ENCODE measurements at places on chromosomes 2 and 18.

GRCh38 chr2:74760875-74761630 is 72.9 kb upstream of the HK2 start:
- ATAC-seq = no peak

GRCh38 chr2:174748948-174749347 is 15.3 kb downstream of the CHRNA1 start:
- ATAC-seq = peak; percentile 81

DNA sequence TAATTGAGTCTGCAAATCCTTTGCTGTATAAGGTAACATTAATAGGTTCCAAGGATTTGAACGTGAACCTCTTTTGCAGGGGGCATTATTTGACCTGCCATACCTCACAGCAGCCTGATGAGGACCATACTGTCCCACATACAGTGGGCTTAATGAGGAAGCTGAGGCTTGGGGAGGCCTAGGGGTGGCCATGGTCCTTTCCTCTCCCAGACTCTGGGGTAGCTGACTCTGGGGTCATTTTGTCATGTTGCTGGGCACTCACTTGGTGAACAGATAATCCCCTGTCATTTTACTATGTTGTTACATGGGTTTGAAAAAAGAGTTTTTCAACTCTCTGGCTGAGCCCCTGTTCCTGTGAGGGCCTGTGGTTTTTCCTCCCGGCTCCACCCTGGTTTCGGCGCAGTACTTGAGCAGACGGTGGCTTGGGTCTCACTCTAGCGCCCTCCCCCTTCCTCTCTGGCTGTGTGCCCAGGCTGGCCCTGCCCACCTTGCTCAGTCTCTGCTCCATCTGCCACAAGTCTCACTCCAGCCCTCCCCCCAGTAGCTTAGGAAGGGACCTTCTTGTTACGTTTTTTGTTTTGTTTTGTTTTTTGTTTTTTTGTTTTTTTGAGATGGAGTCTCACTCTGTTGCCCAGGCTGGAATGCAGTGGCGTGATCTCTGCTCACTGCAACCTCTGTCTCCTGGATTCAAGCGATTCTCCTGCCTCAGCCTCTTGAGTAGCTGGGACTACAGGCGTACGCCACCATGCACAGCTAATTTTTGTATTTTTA is 21.0 kb downstream of the INPP4A start:
- ATAC-seq = peak; percentile 13

GRCh38 chr2:106745468-106745867 is 140.5 kb downstream of the ST6GAL2 start:
- no peak for ATAC-seq

- ATAC-seq = no peak
Observed at GRCh38 chr2:201882353-201883090, 76.2 kb downstream of the CDK15 start.

DNA sequence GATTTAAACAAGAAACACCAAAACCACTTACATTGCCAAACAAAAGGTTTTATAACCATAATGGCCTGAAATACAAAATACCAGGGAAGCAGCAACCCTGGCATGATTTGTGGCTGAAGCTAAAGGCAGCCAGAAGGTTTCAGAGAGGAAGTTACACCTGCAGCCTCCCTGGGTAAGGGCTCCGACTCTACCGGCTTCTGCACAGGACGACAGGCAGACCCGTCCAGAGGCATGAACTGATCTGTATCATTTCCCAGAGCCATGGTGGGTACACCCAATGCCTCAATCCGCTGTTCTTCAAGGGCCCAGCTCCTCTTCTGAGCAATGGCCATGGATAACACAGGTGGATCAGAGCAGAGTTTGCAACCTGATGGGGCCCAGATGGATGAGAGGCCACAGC is 71.6 kb downstream of the PXDN start:
- ATAC-seq = no peak

GRCh38 chr2:205177546-205177945 is 504.8 kb upstream of the NRP2 start:
- no peak for ATAC-seq

DNA sequence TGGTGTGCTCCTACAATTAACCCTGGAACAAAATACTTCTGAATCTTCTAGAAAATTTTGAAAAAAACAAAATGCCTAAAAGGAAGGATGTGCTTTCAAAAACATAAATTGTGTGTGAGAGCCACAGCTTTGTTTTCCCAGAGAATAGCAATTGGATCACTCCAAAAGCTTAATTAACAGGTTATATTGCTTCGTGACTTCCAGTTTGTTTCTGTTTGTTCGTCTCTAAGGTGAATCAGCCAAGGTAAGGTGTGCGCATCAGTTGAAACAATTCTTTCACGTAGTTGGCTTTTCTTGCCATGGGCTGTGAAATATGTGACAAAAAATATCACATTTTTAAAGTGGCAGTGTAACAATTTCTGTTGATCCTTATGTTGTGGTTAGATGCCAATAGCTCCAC is 90.3 kb upstream of the BARD1 start:
- ATAC-seq = no peak

DNA sequence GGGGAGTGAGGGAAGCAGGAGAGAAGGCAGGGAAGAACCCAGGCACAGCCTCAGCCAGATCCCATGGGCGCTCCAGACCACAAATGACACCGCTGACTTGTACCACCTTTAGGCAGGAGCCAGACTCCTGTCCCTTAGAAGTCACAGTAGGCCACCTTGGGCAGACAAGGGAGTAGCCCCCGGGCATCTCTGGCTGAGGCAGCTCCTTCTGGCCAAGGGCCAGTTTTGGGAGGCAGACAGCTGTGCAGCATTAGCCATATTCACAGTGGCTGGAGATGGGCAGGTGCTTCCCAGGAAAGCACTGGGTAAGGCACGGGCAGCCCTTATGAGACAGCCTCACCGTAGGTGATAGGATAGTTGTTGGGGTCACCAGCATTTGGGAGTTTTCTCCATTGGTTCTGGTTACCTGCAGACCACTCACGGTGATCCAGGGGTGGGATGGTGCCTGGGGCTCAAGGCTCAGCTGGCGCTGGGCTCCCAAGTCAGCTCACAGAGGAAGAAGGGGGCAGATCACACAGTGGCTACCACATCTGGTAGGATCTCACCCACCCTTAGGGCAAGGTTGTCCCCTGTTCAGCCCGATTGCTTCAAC is 2.1 kb downstream of the ASTL start:
- ATAC-seq = peak; percentile 13

- ATAC-seq = no peak
Observed at GRCh38 chr2:231361701-231362554, 33.6 kb upstream of the B3GNT7 start.

GRCh38 chr2:37857575-37858399 is 67.3 kb upstream of the RMDN2 start:
- ATAC-seq = no peak

DNA sequence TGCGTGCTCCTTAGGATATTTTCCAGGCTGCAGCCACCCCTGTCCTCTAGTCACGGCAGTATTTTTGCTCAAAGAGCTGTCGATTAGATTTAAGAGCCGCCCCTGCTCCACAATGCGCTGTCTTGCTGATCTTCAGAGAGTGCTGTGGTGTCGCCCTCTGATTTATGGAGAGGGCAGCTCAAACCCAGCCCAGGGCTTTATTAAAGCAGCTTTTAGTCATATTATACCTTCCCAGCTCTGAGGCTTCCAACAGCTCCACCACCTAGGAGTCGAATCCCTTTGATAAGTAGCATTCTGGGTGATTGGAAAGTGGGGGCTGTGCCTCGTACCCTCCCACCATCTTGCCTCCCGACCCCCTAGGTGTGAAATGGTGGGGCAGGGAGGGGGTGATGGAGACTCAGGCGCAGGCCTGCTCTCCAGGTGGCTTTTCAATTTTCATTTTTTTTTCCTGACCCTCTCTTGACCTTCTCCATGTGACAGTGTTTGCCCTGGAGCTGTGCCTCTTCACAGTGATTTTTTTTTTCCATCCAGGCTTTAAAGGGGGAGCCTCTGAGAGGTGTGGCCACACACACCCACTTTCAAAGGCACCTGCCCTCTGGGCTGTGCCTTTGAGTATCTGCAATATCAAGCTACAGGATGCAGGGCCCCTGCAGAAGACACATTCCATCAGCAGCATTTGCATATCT is 53.1 kb upstream of the NRP2 start:
- peak; percentile 95 for ATAC-seq

DNA sequence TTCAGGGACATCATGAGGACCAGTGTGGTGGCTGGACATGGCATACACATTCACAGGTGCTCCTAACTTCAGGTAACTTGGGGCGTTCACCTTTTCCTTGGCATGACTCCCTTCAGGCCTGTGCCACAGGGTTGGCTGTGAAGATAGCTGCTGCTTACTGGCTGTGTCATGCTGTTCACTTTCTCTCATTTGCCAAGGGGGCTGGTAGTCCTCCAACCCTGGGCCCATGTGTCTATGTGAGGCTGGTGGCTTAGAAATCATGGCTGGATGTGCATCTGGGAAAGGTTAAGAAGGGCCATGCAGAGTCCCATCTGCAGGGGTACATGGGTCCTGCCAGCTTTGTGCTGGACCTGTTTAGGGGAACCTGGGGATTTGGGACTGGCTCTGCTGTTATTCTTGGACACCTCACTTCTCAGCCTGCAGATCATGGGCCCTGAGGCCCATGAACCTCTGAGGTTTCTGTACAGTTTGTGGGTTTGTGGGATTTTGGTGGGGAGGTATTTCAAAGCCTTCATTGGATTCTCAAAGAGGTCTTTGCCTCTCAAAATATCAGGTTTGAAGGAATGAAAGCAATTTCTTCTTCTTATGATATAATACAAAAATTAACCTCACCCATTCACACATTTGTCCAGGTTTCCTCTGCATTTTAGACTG is 62.9 kb downstream of the FHOD3 start:
- no peak for ATAC-seq

GRCh38 chr2:214724741-214725140 is 84.7 kb downstream of the BARD1 start:
- ATAC-seq = no peak

GRCh38 chr2:171084128-171084527 is 76.6 kb downstream of the TLK1 start:
- no peak for ATAC-seq

- no peak for ATAC-seq
Observed at GRCh38 chr2:82790206-82791021, 1668.7 kb downstream of the SUCLG1 start.

GRCh38 chr2:202717598-202718310 is 83.0 kb downstream of the FAM117B start:
- ATAC-seq = no peak

- ATAC-seq = no peak
Observed at GRCh38 chr18:3514312-3515216, 64.6 kb downstream of the TGIF1 start.

DNA sequence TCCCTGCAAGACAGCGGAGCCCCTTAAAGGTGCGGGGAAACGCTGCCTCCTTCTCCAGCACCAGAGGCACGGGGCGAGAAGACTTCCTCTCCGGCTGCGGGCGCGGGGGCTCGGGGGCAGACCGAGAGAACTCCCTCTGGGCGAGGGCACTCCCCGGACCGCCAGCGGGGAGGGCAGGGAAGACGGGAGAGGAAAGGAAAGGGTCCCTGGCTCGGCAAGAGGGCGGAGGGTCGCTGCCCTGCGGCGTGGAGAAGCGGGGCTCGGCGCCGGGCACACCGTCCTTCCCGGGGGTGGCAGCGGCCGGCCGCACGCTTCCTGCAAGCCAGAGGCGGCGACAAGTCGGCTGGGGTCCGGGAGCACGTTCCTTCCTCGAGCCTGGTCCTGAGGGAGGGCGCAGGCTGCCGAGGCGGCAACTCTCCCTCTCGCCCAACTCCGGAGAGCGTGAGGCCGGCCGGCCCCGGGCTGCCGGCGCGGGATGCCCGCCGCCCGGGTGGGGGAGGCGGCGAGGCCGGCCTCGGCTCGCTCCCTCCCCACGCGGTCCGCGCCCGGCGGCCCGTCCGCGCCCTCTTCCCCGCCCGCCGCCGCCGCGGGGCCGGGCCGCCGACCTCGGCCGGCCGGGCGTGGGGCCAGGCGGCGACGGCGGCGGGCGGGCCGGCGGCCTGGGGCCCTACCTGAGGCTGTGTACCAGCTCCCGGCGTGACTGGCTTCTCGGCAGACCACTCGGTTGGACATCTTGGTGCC is 1.1 kb downstream of the MEMO1 start:
- ATAC-seq = peak; percentile 15

DNA sequence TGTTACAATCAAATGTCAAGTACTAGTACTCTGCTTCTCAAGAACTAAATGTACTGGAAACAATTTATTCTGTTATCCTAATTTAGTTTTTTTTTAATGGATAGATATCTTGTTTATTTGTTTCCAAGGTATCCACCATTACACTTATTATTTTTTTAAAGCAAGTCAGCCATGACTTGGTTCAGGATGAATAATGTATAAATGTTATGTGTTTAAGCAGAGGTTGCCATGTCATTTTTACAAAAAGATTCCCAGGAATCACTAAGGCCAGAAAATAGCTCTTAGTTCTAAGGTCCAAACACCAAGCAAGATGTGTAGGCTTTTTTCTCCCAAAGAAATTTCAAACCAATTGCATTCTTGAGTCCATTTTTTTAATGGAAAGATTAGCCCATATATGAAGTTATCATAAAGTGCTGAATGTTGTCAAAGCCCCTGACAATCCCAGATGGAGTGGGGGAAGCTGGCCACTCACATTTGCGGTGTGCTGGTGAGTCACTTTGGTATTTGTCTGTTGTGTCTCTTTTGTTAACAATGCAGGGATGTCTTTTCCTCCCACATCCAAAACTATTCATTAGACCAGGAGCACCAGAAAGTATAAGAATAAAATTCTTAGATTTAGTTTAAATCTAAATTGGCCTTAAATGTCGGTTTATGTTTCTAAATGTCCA is 158.9 kb downstream of the COL6A3 start:
- no peak for ATAC-seq

DNA sequence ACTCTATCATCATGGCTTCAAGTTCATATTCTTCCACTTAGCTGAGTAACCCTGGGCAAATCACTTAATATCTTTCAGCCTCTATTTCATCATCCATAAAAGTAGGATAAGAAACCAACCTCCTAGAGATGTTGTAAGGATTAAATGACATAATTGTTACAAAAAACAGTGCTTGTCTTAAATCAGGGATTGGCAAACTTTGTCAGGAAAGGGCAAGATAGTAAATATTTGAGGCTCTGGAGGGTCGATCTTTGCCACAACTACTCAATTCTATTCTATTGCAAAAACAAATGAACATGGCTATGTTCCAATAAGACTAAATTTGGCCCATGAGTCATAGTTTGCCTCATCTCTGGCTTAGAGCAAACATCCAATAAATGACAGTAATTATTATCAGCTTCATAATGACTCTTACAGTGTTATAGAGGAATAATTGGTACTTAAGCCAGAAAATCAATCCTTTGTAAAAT is 184.7 kb downstream of the SATB2 start:
- peak; percentile 66 for ATAC-seq

DNA sequence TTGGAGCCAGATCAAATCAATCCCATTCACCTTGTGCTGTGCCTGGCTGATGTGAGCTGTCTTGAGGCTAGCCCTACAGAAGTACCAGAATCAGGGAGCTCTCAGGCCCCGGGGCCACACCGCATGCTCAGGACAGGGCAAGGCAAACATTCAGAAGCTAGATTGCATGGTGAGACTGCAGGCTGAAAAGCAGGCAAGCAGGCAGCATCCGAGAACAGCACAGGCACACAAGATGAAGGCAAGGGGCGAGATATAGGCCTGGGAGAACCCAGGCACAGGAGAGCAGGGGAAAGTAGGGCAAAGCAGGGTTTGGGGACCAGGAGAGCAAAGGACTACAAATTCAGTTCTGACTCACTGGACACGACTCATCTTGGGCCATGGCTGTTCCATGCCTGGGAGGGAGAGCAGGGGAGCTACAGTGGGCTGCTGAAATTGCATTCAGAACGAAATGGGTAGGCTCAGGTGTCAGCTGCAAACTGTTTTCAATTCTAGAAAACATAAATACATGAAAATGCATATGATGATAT is 59.6 kb downstream of the GALNT14 start:
- ATAC-seq = no peak
